IPS DF 6.9 (cell line): ENCODE measurements at places on chromosomes 2 and 18.
A peak's percentile ranks its signal among the peaks of the same experiment; 100 is the strongest.

GRCh38 chr2:29455200-29455860 is 340.1 kb downstream of the CLIP4 start:
- DNase-seq, result no peak

- no peak for DNase-seq
Observed at GRCh38 chr2:240522406-240522805, 35.4 kb downstream of the ANKMY1 start.

DNA sequence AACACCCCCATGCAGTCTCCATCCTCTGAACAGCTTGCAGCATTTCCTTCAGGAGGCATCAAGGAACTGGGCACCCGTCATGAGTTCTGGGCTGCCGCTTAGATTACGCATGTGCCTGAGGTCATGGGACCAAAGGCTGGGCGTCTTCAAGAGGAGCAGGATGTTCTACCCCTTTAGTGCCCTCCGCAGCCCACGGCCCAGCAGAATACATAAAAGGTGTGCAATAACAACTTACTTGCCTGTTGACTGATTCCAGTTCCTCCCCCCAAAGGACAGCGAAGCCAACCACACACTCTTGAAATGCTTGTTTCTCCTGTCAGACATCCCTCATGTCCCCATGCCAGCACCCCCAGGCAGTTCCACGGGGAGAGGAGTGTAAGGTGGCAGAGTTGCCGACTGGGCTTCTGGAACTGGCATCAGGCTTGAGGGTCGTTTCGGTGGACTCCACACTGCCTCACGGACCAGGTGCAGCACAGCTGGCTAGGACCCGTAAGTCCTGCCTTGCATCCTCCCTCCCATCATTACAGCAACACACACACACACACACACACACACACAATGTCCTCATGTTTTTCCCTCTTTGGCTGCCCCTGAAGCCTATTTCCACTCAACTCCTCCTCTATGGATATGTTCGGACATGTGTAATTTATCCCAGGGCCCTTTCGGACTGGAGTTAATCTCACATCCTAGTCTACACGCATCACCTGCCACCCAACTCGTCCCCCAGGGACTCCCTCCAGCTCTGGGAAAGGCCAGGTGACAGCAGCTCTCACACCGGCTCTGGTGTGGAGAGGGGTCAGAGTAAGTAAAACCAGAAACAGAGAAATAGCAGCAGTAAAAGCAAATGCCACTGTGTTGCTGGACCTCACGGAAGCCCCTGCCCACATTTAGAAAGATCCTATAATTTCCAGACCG is 200.7 kb downstream of the BCL11A start:
- no peak for DNase-seq

DNA sequence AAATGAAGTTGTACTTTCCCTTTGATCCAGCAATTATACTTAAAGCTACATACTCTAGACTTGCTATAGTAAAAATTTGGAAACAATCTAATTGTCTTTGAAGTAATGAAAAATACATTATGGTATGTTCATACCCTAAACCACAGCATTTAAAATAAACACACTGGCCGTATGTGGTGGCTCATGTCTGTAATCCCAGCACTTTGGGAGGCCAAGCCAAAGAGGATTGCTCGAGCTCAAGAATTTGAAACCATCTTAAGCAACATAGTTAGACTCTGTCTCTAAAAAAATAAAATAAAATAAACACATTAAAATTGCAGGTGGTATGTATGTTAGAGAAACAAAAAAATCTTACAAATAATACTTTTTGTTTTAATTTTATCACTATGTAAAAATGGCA is 208.1 kb upstream of the KLHL14 start:
- no peak for DNase-seq

GRCh38 chr2:192390401-192390800 is 195.7 kb upstream of the TMEFF2 start:
- no peak for DNase-seq

DNA sequence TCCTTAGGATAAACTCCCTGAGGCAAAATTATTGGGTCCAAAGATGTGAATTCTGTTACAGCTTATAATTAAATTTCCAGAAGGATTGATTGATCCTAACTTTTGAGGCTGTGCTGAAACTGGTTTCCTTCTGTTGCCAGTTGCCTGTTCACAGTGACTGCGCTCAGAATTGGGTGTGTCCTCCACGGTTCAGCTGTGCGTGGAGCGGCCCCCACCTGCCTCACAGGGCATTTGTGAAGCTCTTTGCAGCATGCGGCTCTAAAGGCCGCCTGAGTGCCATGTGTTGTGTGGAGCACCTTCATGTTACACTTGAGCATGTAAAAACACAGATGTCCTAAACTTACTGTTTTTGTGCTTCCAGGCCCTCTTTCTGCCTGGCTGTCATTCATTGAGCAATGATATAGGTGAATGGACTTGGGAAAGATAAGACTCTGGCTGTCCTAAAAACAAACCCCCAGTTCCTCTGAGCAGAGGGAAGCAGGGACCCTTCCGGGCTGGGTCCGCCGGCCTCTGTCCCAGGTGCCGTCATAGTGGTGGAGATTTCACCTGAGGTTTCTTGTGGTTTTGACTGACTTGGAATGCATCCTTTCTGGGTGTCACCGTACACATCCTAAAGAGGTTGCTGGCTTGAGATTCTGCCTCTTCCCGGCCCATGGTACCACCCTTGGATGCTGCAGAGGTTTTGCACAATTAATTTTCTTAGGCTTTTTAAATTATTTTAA is 173.6 kb downstream of the LDLRAD4 start:
- no peak for DNase-seq

- DNase-seq, result no peak
Observed at GRCh38 chr2:32825291-32825712, 121.5 kb upstream of the LTBP1 start.

- DNase-seq, result no peak
Observed at GRCh38 chr2:30336978-30337841, 105.9 kb downstream of the LBH start.

DNA sequence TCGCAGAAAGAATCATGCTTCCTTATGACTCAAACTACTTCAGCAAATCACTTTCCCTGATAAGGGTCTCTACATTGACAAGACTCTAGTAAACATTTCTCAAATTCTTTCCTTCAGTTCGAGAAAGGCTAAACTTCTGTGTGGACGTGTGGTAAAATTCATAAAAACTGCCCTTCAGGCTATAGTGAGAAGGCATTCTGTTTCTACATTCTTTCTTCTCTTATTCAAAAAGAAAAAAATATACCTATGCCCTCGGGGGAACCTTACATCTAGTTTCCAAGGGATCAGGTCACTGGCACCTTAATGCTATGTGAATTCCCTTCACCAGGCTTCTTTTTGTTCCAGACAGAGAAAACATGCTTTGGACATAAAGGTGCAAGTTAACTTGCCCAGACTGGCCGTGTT is 4.9 kb downstream of the VIT start:
- no peak for DNase-seq

DNA sequence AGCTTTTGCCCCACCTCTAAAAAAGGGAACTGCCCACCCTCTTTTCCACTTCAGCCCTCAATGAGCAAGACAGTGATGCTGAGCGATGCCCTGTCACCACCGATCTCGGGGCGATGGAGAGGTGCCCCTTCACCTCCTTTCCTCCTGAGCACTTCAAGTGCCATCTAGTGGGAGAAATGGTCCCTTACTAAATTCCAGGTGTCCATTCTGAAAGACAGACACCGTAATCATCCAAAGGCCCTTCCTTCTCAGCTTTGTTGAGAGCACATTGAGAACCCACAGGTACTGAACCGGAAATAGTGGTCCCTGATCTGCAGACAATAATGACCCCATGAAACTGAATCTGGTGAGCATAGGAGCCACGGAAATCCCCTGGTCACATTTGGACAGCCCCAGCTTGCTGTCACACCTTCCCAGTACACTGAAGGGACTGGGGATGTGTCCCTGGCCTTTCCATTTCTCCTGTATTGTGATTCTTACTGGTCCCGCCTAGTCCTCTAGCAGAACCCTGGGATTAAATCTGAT is 38.5 kb downstream of the KCTD18 start:
- no peak for DNase-seq

DNA sequence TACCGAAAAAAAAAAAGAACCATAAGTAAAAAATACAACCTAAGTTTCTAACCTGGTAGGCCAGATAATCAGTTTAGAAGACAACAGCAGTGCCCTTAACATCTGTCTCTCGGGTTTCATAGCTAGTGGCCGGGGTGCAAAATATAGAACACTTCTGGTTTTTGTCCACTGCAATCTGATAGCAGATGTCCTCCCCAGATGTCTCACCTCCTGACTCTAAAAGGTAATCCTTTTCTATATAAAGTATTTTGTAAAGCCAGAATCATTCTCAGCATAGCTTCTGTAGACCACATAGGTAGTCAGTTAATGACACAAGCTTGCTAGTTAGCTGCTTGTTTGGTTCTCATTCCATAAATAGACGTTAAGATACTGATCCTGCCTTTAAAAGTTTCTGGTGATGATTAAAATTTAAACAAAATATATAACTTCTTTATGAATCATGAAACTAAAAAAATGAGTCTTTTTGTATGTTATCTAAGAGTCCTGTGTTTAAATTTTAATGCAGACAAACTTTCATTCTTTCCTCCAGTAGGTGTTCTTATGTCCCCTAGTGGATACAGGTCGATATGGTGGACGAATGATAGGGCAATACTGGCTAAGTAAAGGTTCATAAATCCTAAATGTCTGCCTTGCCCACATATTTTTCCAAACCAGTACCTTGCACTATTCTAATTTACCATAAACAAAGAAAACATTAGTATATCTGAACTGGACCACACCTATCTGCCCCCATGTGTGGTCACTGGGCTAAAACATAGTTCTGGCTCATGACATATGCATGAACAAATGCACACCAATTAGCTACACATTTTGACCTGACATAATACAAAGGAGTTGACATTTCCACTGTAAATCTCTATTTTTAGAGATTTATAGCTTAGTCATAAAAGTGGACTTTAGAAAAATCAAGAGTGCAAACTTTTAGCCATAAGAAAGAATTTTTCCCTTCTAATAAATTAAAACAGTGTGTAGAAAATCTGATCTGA is 171.0 kb downstream of the SRBD1 start:
- DNase-seq, result no peak

DNA sequence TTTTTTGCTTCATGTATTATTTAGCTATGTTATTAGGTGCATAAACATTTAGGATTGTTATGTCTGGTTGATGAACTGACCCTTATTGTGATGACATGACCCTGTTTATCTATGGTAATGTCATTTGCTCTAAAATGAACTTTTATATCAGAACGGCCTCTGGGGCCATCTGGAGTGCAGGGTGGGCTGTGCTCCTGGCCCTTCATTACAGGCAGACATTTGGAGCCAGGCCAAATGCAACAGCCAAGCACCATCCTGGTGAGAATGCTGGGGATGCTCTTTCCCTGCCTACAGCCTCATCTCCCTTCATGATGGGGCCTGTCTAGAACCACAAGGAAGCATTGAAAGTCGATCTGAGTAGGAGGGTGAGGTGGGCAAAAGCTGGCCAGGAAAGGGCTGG is 38.0 kb downstream of the HJURP start:
- DNase-seq, result no peak

DNA sequence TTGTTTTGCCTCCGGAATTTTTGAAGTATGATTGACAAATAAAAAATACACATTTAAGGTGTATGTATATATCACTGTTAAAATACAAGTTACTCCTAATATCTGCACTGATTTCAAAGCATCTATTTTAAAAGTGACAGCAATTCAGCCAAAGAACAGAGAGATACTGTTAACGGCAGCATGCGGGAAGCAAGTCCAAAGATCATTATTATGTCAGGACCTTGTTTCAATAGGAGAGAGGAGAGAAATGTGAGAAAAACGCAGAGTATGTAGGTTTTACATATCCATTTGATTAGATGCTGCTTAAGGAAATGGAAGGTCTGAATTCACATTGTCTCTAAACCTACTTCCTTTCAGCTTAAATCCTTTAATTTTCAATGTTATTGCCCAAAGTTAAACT is 545.5 kb upstream of the SLC8A1 start:
- no peak for DNase-seq

DNA sequence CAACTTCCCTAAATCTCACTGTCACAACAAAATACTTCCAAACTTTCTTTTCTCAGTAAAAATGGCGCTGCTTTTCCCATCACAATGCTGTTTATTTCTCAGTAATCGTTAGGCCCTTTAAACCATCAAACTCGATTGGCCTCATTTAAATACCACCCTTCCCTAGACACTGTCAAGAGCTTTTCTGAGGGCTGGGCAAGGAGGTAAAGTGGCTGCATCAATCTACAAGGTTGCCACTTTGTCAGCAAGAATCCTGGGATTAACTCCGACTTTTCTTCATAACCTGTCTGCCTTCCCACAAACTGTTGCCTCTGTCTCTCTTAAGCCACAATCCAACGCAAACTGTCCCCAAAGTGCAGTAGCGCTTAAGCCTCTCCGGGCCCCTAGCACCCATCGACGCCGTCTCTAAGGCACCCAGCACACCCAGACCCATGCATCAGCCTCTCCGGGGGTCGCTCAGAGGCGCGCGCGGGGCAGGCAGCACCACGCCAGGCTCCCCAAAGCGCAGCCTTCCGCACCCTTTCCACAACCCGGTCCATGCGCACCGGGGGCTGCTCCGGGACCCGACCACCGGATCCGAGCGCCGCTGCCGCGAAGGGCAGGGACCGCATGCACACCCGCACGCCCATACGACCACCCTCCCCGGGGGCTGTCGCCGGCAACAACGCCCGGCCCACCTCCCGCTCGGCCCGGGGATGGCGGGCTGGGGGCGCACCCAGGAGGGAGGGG is 683 bp downstream of the MBOAT2 start:
- no peak for DNase-seq

DNA sequence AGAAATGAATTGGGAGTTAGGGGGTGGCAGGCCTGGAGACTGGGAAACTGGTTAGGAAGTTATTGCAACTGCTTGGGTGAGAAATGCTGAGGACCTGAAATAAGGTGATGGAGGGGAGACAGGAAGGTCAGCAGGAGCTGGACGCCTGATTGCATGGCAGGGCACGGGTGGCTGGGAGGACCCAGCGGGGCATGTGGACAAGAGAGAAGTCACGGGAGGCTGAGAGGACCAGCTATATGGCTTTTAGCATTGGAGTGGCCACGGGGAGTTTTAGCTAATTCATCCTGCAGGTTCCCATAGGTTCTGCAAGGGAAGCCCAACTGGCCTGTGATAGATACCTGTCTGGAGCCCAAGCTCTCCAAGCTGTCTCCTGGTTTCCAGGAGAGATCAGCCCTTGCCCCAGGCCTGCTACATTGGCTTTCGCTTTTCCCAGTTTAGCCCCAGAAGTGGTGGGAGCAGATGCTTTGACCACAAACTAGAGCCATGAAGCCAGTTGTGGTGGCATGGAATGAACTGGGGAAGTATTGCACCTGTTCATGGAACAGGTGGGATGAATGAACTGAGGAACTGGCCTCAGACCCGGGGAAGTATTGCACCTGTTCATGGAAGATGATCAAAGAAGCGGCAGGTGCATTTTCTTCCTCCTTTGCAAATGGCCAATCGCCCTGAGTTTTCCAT is 93.6 kb upstream of the TAF1B start:
- no peak for DNase-seq

GRCh38 chr2:127080226-127080937 is 26.6 kb downstream of the BIN1 start:
- DNase-seq, result no peak

- peak; percentile 70 for DNase-seq
Observed at GRCh38 chr2:219684721-219685689, 57.6 kb downstream of the SLC4A3 start.

GRCh38 chr2:160376576-160376975 is 117.0 kb downstream of the RBMS1 start:
- DNase-seq, result no peak
